ENCODE measurements at places on chromosomes 4 and X. TPM values are rescaled to one million over a fixed set of nuclear protein-coding genes. Genes with fewer than 3 reads are reported as not detected.
A peak's percentile ranks its signal among the peaks of the same experiment; 100 is the strongest.

DNA sequence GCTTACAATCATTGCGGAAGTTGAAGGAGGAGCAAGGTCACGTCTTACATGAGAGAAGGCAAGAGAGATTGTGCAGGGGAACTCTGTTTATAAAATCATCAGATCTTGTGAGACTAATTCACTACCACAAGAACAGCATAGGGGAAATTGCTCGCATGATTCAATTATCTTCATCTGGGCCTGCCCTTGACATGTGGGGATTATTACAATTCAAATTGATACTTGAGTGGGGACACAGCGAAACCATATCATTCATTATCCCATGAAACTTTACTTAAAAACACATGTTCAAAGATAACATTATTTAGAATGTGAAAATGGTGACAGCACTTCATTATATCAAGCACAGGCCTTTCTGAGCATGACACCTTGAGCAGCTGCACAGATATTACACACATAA lies 1087.8 kb downstream of the C4orf33 start:
- no peak for DNase-seq

DNA sequence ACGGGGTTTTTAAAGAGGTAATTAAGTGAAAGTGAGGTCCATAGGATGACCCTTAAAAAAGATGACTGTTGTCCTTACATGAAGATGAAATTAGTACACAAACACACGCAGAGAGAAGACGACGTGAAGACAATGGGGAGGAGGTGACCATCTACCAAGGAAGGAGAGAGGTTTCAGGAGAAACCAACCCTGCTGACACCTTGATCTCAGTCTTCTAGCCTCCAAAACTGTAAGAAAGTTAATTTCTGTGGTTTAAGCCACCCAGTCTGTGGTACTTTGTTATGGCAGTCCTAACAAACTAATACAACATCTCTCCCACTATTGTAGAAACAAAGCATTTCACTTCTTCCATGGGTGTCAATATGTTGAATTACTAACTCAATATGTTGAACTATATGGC lies 139.6 kb upstream of the ATOH1 start:
- no peak for DNase-seq

- DNase-seq: no peak
These were observed 534.1 kb upstream of the AADAT start for GRCh38 chr4:170623899-170624298.

GRCh38 chr4:87698394-87698793 lies 48.3 kb downstream of the DMP1 start:
- no peak for DNase-seq

GRCh38 chr4:10069075-10069642 lies 47.4 kb downstream of the WDR1 start:
- DNase-seq: no peak

- DNase-seq: no peak
These were observed 1063.8 kb upstream of the INTU start for GRCh38 chr4:126568652-126569570.

- DNase-seq: no peak
These were observed 62.1 kb downstream of the TBL1X start for GRCh38 chrX:9526965-9527364.

GRCh38 chr4:98284640-98285046 lies 23.5 kb downstream of the RAP1GDS1 start:
- peak; percentile 58 for DNase-seq

DNA sequence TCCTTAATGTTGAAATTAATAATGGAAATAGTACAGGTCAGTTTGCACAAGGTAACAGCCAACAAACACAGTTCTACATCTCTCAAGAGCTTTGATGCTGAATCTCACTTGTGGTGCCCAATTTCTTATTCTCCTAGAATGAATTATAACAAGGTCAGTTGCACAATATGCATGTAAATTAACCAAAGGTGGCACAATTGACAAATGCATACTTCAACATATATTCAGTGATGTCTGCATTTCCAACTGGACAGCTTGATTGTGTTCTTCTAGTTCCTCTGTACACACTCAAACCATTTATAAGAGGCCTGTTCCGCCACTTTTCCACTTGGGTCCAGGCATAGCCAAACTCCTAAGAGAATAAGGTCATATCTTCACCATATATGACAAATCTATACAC lies 210.3 kb upstream of the EPHA5 start:
- DNase-seq: peak; percentile 23

- no peak for DNase-seq
These were observed 162.3 kb upstream of the SMIM31 start for GRCh38 chr4:164591666-164592065.

- DNase-seq: no peak
These were observed 97.0 kb downstream of the SOWAHB start for GRCh38 chr4:76800902-76801301.

- no peak for DNase-seq
These were observed 12.5 kb downstream of the BLOC1S4 start for GRCh38 chr4:6728320-6729029.

- DNase-seq: no peak
These were observed 134.1 kb downstream of the GABRG1 start for GRCh38 chr4:45989775-45990174.

DNA sequence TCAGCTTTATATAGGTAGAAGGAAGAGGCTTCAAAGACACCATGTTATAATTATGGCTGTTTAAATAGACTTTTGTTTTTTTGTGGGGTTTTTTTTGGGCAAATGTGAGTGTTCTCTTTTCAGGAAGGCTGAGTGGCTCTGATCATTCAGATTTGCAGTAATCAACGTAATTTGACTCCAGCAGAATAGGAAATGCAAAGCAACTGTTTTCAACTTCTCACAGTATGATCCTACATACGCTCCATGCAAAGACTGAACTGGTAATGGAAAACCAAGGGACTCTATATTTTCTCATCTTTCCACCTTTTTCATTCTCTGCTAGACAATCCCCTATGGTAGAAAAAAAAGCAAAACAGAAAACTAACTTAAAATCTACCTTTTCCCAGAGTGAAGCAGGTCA lies 10.8 kb downstream of the ADH1B start:
- DNase-seq: no peak

- DNase-seq: peak; percentile 86
These were observed 333.8 kb upstream of the PCDH7 start for GRCh38 chr4:30386266-30386895.

DNA sequence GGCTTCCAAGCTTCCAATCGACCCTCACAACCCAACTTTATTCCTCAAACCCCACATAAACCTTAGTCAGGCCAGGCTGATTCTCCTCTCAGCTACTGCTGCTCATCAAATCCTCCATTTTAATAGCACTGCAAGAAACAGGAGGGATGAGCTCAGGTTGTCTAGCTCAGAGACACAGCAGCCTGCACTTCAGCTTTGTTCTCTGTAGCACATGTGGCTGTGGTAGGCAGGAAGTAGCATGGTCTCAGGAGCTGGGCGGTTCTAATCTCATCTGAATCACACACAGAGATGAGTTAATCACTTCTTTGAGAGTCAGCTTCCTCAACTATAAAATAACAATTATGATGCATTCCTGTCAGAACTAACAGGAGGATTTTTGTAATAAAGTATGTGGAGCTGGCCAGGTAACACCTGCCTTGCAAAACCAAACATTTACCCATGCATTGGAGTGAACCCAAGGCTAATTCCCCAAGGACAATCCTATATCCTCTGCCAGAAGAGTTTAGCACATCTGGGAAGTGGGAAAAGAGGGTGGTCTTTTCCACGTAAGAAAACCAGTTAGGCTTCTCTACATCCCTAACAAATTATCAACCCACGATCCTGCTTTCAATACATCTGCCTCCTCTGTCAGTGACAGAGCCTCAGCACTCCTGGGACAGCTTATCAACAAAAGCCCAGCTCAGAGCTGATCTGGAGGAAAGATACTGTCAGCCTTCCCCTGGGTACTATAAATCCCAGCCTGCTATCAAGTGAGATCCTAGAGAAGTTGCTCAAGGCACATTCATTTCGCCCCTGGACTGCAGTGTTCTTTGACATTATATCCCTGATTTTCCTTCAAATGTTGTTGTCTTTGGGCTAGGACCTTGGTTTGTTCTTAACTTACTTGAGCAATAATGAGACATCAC lies 32.8 kb downstream of the ELOVL6 start:
- peak; percentile 88 for DNase-seq

GRCh38 chr4:186264660-186265059 lies 1.3 kb upstream of the F11 start:
- no peak for DNase-seq

DNA sequence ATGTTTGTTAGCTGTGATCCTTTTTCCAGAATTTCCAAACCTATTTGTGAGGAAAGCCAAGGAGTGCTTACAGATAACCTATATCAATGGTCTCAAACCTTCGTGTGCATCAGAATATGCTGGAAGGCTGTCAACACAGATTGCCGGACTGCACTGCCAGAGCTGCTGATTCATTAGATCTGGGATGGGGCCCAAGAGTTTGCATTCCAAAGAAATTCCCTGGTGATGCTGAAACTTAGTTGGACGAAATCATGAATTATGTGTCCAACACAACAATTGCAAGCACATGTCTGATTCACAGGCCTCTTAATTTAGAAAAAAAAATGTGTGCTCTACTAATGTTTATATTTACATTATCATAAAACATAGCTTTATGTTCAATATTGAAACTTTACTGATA lies 544.0 kb upstream of the AMOT start:
- peak; percentile 3 for DNase-seq

- DNase-seq: no peak
These were observed 28.6 kb upstream of the NAF1 start for GRCh38 chr4:163195247-163195765.

The RPA4 gene
- 1.2 TPM for total RNA-seq

The KIF4A gene
- total RNA-seq: 0.64 TPM

The ADGRG2 gene
- 0.13 TPM for total RNA-seq

The CXorf65 gene
- total RNA-seq: not detected

The CSAG1 gene
- not detected for total RNA-seq

The ABCG2 gene
- total RNA-seq: under 0.01 TPM

The HSD17B13 gene
- total RNA-seq: not detected

The GABRB1 gene
- not detected for total RNA-seq

The MUC7 gene
- total RNA-seq: not detected

Data from bronchial epithelial cell (primary cell).